ENCODE measurements at places on chromosomes 5 and 9. TPM values are rescaled to one million over a fixed set of nuclear protein-coding genes. Genes with fewer than 3 reads are reported as not detected.
A peak's percentile ranks its signal among the peaks of the same experiment; 100 is the strongest.

DNA sequence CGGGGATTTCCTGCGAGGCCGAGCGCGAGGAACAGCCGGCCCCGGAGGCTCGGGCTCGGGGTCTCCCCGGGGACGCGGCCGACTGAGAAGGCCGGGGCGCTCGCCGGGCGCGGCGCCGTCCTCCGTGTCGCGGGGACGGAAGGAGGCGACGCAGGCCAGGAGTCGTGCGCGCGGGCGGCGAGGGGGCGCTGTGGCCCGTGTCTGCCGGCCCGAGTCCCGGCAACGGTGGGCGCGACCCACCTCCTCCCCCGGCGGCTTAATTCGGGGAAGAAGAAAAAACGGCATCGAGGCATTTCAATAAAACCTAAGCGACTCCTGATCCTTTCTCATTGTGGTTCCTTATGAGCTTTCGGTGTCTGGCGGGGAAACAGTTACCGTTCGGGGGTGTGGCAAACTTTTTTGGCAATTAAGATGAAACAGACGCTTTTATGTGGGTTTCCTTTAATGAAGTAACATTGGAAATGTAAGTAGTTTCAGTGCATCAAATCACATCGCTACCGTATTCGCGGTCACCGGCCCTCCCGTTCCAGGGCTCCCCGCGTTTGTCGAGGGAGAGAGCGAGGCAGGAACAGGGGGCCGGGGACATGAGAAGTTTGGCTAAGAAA lies 3.7 kb upstream of the IRX2 start:
- DNase-seq = no peak

- DNase-seq = no peak
These were observed 1.8 kb upstream of the BHMT start for GRCh38 chr5:79109527-79110492.

GRCh38 chr5:13350767-13351166 lies 593.7 kb downstream of the DNAH5 start:
- no peak for DNase-seq

DNA sequence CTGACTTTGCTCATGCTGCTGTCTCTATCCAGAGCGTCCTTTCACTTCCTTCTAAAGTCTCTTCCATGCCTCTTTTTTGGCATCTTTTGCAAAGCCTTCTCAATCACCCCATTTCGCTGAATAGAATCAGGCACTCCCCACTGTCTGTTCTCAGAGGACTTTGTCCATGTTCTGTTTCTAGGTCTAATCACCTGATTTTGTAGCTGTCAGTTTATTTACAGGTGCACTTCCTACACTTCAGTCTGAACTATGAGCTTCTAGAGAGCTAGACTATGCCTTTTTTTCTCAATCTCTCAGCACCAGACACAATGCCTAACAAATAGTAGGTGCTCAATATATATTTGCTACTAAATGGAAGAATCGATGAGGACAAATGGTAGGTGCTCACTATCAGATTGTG lies 29.9 kb downstream of the TLR4 start:
- no peak for DNase-seq

GRCh38 chr9:98287384-98287783 lies 31.9 kb upstream of the TBC1D2 start:
- no peak for DNase-seq

DNA sequence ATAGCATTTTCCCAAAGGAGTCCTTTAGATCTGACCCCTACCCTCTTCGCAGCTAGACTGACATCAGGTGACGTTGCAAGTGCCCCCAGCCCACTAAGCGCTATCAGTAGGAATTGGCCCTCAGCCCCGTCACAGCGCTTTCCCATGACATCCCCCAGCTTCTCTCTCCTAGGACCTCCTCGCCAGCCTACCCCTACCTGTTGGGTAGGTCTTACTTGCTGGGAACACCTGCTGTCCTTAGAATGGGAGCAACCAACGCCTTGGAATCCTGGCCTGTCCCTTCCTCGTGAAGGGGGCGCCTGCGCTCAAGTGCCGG lies 584 bp upstream of the PIP5K1B start:
- DNase-seq = no peak

DNAH5 gene
- total RNA-seq = 1.6 TPM

ANKRD31 gene
- total RNA-seq = not detected

SLC36A3 gene
- total RNA-seq = not detected

- peak; percentile 16 for DNase-seq
These were observed 27.2 kb downstream of the NEK6 start for GRCh38 chr9:124284940-124285441.

All from MG63 (cell line).